ENCODE measurements at places on chromosomes 4 and X.
A peak's percentile ranks its signal among the peaks of the same experiment; 100 is the strongest.

- no peak overlapping the region for H3K27ac ChIP-seq
- no peaks in the 10 kb centered on the region for H3K36me3 ChIP-seq
- H3K4me1 ChIP-seq, result no peaks in the 10 kb centered on the region
- H3K27me3 ChIP-seq, result no peaks in the 10 kb centered on the region
- DNase-seq, result no peak
- H3K4me3 ChIP-seq, result no peak overlapping the region
These were observed 30.2 kb upstream of the ELF2 start for GRCh38 chr4:139207247-139207646.

DNA sequence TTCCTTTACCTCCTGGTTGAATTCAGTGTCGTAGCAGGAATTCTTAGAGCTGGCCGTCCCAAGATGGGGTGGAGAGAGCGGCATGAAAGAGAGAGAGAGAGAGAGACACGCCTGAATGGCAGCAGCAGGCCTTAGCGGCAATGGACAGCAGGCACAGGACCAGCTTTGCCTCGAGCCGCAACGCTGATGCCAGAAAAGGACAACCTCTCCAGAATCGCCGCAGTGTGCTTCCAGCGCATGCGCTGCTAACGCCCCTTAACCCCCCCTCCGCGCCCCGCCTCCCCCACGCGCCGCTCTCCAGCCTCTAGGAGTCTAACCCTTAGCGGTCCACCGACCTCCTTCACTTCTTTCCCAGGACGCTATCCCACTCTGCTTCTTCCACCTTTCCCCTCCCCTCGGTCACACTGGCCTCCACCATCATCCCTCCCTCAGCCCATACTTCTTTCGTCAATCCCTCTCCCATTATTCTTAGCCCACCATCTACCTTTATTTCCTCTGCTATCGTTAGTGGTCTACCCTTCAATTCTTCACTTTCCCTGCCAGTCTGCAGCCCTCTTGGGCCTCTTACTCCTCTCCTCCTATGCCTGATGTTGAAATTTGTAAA lies 10.5 kb upstream of the ZCCHC13 start:
- peak overlapping the region; percentile 82 for H3K27ac ChIP-seq
- H3K27me3 ChIP-seq, result no peaks in the 10 kb centered on the region
- H3K4me1 ChIP-seq, result peaks cover 9% of the 10 kb centered on the region
- H3K4me3 ChIP-seq, result peak overlapping the region; percentile 94
- peak; percentile 31 for DNase-seq

DNA sequence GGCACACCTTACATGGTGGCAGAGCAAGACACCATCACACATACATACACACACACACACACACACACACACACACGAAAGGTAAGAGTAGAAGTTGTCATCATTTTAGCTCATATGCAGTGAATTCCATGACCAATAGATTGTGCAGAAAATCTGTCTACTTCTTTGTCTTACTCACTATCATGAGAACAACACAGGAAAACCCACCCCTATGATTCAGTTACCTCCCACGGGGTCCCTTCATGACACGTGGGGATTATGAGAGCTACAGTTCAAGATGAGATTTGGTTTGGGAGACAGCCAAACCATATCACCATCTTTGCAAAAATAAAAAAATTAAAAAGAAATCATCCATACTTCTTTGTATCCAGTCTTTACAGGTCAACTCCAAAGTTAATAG lies 221.1 kb downstream of the BMPR1B start:
- no peak for DNase-seq
- no peak overlapping the region for H3K27ac ChIP-seq
- no peaks in the 10 kb centered on the region for H3K36me3 ChIP-seq
- no peak overlapping the region for H3K4me3 ChIP-seq
- no peaks in the 10 kb centered on the region for H3K4me1 ChIP-seq
- H3K27me3 ChIP-seq, result no peaks in the 10 kb centered on the region

DNA sequence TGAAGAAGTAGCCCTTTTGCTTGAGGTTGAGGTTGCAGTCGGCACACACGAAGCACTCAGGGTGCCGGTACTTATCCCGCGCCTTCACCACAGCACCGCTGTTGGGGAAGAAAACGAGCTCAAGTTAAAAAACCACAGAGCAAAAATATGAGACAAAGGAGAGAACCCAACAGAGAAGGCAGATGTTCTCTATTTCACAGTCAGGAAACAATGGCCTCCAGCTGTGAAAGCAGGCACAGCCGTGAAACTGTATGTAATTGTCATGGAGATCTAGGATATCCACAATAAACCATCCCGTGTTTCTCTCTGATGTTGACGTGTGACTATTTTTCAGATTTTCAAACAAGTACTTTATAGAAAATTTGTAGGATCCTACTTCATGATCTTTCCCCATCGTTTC lies 30.9 kb upstream of the CCDC110 start:
- no peaks in the 10 kb centered on the region for H3K4me1 ChIP-seq
- H3K27ac ChIP-seq, result no peak overlapping the region
- H3K4me3 ChIP-seq, result no peak overlapping the region
- no peaks in the 10 kb centered on the region for H3K27me3 ChIP-seq
- no peak for DNase-seq
- no peaks in the 10 kb centered on the region for H3K36me3 ChIP-seq

- no peak for DNase-seq
- H3K27me3 ChIP-seq, result no peaks in the 10 kb centered on the region
- H3K36me3 ChIP-seq, result no peaks in the 10 kb centered on the region
- no peak overlapping the region for H3K27ac ChIP-seq
- H3K4me1 ChIP-seq, result no peaks in the 10 kb centered on the region
- H3K4me3 ChIP-seq, result no peak overlapping the region
These were observed 60.8 kb upstream of the FMR1 start for GRCh38 chrX:147850875-147851274.

GRCh38 chrX:125778261-125778660 lies 387.8 kb downstream of the DCAF12L2 start:
- H3K27me3 ChIP-seq, result no peaks in the 10 kb centered on the region
- no peak overlapping the region for H3K27ac ChIP-seq
- DNase-seq, result no peak
- no peak overlapping the region for H3K4me3 ChIP-seq
- no peaks in the 10 kb centered on the region for H3K4me1 ChIP-seq
- H3K36me3 ChIP-seq, result no peaks in the 10 kb centered on the region

DNA sequence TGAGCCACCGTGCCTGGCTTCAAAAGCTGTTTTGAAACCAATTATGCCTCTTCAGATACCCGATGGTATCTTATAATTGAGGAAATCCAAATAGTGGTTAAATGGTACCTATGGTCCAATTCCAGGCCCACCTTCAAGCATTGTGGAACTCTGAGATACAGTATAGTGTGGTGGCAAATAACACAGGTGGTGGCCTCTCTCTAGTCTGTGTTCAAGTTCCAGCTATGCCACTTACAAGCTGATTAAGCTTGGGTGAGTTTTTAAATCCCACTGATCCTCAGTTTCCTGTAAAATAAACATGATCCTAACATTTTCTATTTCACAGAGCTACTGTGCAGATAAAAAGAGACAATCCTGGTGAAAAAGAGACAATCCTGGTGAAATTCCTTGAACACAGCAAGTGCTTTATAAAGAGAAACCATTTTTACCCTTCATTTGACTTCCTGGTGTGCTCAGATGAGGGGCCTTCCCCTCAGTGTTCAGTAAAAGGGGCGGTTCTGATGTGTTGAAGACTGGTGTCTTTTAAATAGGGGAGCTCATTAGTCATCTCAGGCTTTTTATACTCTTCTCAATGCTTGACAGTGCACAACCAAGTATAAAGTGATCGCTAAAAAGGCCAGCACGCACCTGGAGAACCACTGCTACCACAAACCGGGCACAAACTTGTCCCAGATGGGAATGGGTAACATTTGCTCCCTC lies 30.8 kb upstream of the CD40LG start:
- peak; percentile 22 for DNase-seq
- H3K36me3 ChIP-seq, result no peaks in the 10 kb centered on the region
- H3K4me3 ChIP-seq, result peak overlapping the region; percentile 45
- H3K4me1 ChIP-seq, result peaks cover 50% of the 10 kb centered on the region
- H3K27me3 ChIP-seq, result no peaks in the 10 kb centered on the region

DNA sequence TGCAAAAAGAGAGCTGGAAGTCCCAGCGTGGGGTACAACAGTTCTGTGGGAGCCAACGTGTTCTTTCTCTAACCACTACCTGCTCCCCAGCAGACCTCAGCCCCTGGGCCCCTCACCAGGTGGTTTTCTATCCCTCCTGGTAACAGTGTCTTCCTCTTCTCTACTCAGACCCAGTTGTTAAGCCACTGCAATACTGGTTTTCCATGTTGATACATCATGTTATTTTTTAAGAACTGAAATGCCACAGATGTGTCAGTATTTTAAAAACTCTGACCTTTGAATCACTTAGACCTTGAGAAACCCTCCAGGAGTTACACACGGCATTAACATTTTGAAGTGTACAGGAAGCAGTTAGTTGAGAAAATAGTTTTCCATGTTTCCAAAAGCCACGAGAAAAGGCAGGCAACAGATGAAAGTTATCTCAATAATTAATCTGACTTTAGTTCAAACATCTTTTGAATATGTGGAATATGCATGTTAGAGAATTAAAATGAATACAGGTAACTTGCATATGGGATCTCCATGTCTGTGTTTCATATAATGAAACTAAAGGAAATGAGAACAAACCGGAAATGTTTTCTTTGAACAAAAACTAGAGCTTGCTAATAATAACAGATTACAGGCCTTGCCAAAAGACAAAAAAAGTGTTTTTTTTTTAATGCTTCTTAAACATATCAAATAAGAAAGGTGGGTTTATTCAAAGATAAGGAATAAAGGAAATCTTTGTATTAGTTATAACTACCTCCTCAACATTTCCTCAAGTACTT lies 108.8 kb downstream of the ZNF827 start:
- DNase-seq, result no peak
- no peaks in the 10 kb centered on the region for H3K27me3 ChIP-seq
- H3K27ac ChIP-seq, result peak overlapping the region; percentile 40

DNA sequence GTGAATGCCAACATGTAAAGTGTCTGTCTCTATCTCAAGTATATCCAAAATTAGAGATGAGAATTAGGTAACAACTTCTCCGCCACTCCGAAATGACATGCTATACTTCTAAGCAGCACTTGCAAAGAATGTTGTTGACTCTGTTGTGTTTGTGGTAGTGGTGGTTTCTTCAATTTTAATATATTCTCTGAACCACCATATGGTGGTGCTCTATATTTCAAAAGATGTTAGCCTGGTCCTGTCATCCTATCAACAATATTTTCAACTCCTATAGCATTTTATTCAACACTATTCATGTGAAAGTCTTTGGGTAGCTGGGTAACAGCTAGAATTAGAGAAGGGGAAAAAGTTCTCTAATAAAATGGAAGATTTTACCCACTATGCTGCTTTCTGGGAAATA lies 1622.8 kb upstream of the IGFBP7 start:
- no peaks in the 10 kb centered on the region for H3K27me3 ChIP-seq
- H3K36me3 ChIP-seq, result no peaks in the 10 kb centered on the region
- H3K4me3 ChIP-seq, result no peak overlapping the region
- H3K27ac ChIP-seq, result no peak overlapping the region
- no peaks in the 10 kb centered on the region for H3K4me1 ChIP-seq
- DNase-seq, result no peak

DNA sequence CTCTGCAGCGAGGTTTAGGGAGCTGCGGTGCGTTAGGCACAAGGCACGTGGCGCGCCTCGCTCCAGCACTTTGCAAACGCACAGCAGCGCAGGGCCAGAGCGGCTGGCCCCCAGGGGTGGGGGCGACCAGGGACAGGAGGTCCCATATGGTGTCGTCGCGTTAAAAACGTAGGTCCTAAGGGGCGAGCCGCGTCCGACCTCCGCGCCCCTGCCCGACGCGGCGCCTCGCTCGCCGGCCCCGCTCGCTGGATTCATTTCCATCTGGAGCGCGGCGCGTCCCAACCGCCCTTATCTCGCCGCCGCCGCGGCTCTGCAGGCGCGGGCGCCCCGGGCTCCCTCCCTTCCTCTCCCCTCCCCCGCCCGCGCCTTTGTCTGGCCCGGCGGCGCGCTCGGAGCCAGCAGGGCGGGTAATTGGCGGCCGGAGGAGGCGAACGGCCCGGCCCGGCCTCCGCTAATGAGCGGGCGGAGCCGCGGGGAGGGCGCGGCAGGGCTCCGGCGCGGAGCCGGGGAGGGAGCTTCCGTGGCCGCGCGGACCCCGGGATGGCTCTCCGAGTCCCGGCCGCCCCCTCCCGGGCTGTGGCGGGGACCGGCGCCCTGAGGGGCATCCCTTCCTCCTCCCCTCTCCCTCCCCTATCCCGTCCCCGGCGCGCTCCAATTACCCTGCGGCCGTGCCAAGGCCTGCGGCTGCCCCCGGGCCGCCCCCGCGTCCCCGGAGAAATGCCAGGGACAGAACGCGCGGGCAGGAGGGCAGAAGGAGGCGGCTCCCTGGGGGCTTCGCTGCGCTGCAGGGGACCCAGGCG lies 409.0 kb downstream of the BCOR start:
- DNase-seq, result peak; percentile 6
- H3K36me3 ChIP-seq, result no peaks in the 10 kb centered on the region
- H3K4me3 ChIP-seq, result no peak overlapping the region

DNA sequence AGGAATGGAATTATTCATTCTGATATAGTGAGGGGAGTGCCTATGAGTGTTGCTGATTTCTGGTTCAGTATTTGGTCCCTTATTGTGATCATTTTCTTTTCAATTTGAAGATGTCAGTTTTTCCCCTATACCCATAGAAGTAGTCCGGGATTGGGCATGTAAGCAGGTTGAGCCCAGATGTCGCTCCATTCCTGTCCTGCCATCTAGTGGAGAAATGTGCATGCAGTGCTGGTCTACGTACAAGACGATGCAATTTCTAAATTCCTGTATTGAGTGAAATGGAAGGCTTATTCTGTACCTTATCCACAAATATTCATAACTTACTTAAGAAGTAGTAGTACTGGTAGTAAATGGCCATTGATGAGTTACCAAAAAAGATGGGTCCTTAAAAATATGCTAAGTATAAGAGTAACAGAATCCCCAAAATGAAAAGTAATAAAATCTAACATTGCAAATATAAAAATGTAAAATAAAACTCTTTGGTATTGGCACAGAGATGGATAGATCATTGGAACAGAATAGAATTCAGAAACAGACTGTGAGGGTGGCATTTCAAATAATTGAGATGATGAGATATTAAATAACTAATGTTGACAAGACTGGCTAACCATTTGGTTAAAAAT lies 60.9 kb downstream of the UGT8 start:
- no peaks in the 10 kb centered on the region for H3K4me1 ChIP-seq
- DNase-seq, result no peak
- no peaks in the 10 kb centered on the region for H3K36me3 ChIP-seq
- H3K27ac ChIP-seq, result no peak overlapping the region
- no peak overlapping the region for H3K4me3 ChIP-seq
- H3K27me3 ChIP-seq, result no peaks in the 10 kb centered on the region

- no peak overlapping the region for H3K4me3 ChIP-seq
- H3K27ac ChIP-seq, result no peak overlapping the region
- DNase-seq, result peak; percentile 23
- H3K27me3 ChIP-seq, result no peaks in the 10 kb centered on the region
- H3K4me1 ChIP-seq, result no peaks in the 10 kb centered on the region
These were observed 314.9 kb upstream of the DIPK2B start for GRCh38 chrX:45515262-45516215.

Measured in naive thymus-derived CD4-positive, alpha-beta T cell (primary cell).